AG09319 (cell line): ENCODE measurements at places on chromosomes 5 and 9.

DNA sequence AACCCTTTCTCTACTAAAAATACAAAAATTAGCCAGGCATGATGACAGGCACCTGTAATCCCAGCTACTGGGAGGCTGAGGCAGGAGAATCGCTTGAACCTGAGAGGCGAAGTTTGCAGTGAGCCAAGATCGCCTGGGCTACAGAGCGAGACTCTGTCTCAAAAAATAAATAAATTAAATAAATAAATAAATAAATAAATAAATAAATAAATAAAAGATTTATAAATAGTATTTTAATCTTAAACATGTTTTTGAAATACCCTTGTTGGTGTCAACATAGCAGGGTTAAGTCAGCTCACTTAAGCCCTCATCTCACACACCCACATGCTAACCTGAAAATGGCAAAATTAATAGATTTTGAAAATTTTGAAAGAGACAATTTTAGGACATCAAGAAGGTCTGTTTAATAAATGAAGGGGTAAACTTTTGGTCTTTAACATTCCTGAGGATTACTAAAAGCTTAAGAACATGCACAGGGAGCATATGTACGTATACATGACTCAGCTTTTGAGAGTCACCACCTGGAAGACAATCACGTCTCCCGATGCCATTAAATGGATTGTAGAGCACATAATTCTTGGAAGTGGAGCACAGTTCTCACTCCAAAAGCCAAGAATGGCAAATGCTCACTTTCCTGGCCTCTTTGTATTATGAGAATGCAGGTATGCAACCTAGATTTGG lies 202.5 kb downstream of the GDNF start:
- DNase-seq, result no peak

GRCh38 chr9:127307802-127308201 lies 43.2 kb downstream of the GARNL3 start:
- no peak for DNase-seq

DNA sequence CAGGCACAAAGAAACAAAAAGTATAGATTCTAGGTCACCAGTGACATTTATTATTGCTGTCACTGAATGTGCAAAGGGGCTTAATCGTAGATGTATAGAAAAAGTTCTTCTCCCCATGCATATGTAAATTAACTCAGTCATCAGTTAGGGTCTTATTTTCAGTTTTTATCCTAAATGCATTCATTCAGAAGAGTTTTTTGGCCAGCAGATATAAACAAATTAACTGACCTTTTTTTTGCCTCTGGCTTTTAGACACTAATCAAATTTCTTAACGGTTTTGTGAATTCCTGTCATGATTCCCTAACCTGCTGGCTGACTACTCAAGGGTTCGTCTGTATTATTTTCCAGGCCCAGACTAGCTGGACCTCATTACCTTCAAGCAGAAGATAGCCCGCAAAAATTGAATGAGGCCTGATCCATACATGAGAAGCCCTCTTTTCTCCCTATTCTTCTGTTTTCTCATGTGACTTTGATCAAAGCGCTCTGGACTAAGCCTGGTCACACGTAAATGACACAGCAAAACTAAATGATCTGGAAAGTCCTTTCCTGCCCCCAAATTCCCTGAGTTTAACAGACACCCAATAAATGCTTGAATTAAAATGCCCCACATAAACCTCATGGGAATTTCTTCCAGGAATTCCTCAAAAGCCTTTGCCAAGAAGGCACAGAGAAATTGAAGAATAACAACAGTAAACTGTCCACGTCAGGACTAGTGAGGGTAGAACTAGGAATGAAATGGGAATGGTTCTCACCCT lies 83.7 kb downstream of the MYO10 start:
- no peak for DNase-seq

- DNase-seq, result no peak
These were observed 28.5 kb upstream of the IL17B start for GRCh38 chr5:149407323-149408251.

GRCh38 chr5:75672616-75673015 lies 44.6 kb downstream of the POC5 start:
- no peak for DNase-seq

DNA sequence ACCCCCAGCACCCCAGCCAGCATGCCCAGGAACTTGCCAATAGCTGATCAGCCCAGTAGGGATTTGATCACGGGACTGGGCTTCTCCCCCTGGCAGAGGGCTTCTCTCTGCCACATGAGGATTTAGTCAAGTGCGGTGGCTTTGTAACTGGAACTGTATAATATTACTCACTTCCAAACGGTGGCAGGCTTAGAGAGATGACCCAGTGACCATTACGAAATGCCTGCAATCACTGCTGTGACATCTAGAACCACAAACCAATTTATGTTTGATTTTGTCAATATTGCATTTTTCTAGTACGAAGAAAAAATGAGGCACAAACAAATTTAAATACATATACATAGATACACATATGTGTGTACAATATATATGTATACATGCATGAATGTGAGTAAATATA lies 192.1 kb downstream of the ERCC6L2 start:
- DNase-seq, result no peak

DNA sequence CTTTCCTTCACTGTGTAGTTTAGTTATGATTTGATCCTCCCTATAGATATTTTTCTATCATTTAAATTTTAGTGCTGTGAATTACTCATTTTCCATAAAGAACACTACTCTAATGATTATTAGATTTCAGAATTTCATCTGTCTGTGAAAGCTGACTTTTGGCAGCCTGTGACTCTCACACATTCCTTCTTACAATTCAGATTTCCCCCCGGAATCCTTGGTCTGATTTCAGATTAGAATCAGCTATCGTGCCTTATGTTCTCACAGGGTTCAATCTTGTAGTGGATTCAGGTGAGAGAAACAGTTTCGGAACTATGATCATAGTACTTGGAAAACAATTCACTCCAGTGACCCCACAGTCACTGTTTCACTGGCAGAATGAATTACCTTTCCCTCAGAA lies 26.2 kb downstream of the ZNF474 start:
- DNase-seq, result no peak

DNA sequence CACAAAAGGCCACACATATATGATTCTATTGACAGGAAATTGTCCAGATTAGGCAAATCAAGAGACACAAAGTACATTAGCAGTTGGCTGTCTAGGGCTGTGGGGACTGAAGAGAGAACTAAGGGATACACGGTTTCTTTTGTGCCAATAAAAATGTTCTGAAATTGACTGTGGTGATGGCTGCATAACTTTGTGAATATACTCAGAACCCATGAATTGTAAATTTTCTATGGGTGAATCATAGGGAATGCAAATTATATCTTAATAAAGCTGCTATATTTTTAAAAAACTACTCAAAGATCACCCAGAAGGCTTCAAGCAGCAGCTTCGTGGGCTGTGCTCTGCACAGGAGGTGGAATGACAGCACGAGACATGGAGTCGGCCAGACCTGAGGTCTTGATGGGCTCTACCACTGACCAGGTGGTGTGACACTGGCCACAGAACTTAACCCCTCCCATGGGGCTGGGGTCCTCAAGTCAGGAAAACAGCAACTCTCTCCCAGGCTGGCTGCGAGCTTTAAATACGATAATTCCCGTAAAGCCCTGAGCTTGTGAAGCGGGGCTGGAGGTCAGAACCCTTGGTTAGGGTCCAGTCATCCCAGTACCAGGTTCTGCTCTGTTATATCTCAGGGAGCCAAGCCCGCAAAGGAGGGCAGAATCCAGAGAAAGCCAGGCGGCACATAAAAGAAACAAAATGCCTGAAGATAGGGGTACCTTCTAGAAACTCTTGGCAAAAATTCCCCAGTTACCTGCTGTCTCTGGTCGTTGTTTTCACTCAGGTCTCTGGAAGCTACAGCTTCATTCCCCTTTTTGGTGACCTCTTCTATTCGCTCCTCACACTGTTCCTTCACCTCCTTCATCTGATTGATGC lies 59.1 kb downstream of the GOLM1 start:
- no peak for DNase-seq

- no peak for DNase-seq
These were observed 34.3 kb downstream of the DNAH5 start for GRCh38 chr5:13910201-13910600.

- no peak for DNase-seq
These were observed 303.1 kb upstream of the CDH6 start for GRCh38 chr5:30890377-30890776.

- DNase-seq, result no peak
These were observed 102.0 kb upstream of the BOD1 start for GRCh38 chr5:173718469-173718868.

DNA sequence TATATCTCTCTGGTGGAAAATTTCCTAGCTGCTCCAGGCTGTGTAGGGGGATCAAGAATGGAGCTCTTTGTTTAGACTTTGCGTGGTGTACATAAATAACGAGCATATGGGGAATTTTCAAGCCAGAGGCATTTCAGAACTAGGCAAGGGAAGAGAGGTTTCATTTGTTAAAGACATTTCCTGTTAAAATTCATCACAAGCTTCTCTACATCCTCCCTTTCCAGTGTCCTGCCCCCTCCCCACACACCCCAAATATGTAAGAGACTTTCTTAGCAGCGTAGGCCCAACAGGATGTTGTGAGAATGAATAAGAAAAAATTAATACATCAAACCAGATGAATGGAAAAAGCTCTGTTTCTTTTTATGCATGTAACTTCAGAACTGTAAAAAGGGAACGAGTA lies 150.3 kb downstream of the GPBP1 start:
- no peak for DNase-seq

- DNase-seq, result no peak
These were observed 60.3 kb downstream of the HABP4 start for GRCh38 chr9:96510258-96510657.

DNA sequence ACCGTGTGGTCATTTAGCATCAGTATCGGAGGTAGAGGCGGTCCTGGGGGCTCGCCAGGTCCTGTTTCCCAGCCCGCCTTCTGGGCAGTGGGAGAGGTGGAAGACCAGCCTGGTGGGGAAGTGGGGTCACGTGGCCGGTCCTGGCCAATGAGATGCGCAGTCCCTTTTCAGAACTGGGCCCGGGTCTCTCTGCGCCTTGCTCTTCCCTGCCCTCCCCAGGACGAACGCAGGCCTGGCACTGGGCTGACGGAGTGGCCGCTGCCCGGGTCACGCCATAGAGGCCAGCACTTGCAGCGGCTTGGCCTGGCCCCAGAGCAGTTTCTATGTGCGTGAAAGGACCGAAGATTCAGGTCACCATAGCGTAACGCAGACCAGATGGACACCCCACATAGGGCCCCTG lies 97.6 kb downstream of the OLFM1 start:
- DNase-seq, result no peak
